Stimulated activated CD4-positive, alpha-beta T cell treated with anti-CD3 and anti-CD28 coated beads, Interleukin-2, amount 100 ng/mL, for 24 hours (primary cell): ENCODE measurements at places on chromosomes 4 and X.
A peak's percentile ranks its signal among the peaks of the same experiment; 100 is the strongest.

DNA sequence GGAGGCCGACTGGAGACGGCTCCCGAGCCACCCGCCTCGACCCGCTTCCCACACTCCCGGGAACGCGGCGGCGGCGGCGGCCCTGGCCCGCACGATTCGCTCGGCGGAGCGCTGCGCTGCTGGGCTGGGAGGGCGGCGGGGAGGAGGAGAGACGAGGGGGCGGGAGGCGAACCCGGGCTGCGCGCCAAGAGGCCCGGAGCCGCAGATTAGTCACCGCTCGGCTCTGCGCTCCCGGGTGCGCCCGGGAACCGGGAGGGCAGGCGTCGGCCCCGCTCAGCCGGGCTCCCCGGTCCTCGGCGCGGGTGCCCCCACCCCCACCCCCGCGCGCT is 11.2 kb upstream of the BCOR start:
- peak; percentile 69 for DNase-seq

GRCh38 chr4:44701037-44701436 is 22.8 kb downstream of the GUF1 start:
- no peak for DNase-seq

- DNase-seq = no peak
Measured at GRCh38 chr4:165403637-165404036, 24.8 kb downstream of the CPE start.

DNA sequence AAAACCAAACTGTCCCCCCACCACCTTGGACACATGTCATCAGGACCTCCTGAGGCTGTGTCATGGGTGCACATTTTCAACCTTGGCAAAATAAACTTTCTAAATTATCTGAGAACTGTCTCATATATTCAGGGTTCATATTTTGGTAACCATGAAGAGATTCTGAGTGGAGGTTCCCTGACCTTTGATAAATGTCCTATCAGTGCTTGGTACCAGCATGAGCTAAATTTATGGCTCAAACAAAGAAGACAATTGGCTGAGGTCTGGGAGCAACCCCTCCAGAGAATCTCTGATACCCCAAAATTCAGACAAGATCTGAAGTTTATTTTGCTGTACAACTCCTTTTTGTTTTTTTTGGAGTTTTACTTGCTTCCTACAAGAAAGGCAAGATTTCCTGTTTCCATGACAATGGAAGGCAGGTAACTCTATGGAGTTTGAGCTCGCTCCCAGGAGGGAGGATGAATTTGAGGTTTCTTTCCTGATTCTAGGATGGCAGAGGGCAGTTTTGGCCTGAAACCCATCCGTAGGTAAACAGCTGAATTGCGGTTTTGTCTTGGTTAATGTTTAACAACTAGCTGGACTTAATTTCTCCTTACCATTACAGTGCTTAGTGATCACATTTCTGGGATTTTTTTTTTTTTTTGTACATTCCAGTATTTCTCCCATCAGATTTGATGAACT is 14.5 kb downstream of the UGT2B15 start:
- no peak for DNase-seq

- no peak for DNase-seq
Measured at GRCh38 chrX:29952016-29952415, 263.3 kb upstream of the MAGEB2 start.

GRCh38 chr4:123924536-123924935 is 527.9 kb downstream of the SPRY1 start:
- no peak for DNase-seq

DNA sequence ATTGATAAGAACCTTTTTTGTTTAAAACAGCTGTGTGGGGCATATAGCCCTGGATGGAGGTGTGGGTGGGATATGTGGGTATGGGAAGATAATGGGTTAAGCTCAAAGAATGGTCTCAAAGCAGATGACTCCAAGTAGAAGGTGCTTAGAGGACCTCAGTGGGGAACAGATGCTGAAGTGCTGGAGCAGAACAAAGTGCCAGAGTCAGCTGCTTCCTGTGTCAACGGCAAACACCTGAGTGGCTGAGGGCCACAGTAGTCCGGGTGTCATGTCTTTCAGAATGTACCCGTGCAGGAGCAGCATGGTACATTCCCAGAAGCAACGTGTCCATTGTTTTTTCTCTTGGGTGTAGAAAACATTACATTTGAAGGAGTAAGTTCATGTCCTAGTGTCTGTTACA is 210.6 kb downstream of the CCNG2 start:
- DNase-seq = no peak

DNA sequence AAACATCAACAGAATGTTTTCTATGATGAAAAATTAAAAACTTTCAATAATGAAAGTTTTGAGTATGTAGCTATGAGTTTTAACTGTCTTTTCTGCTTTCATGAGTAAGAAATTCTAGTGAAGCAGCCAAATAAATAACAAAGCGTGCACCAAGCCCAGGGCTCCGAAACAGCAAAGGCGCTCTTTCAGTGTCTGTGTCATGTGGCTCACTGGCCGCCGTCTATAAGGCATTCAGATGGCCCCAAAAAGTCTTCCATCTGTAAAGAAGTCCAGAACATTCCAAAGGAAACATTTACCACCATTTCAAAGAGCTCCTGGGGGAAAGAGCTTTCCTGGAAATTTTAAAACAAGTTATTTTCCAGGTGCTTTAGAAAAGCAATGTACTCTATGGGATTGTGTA is 139.9 kb downstream of the AFAP1 start:
- DNase-seq = no peak

DNA sequence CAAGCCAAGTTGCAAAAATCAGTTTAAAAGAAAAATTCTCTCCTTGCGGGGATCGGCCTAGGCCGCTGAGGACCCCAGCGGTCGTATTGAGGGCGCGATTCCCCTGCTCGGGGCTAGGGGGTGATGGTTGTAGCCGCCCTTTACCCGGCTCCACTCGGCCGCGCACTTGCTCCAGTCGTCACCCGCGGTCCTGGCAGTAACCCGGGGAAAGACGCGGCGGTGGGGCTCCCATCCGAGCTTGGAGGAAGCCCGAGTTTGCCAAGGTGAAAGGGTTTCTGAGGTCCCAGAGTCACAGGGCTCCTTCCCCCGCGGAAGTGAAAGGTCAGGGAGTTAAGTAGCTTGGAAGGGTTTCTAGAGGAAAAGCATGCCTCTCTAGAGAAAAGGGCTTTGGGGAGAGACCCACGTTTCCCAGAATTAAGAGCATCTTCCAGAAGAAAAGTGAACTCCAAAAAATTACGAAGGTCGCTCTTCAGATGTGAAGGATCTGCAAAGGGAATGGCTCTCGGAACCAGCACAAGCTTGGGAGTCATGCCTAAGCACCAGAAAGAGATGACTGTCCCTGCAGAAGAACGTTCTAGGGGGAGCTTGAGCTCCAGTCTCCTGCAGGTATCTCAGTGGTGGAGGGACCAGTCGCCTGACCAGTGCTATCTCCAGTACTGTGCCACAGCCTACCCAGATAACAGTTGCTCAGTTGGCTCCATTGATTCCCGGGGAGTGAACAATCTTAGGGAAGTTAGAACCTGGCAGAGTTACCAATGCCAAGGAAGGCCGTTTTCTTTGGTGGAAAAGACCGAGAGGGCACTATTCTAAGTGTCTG is 875 bp downstream of the LAP3 start:
- DNase-seq = peak; percentile 44

DNA sequence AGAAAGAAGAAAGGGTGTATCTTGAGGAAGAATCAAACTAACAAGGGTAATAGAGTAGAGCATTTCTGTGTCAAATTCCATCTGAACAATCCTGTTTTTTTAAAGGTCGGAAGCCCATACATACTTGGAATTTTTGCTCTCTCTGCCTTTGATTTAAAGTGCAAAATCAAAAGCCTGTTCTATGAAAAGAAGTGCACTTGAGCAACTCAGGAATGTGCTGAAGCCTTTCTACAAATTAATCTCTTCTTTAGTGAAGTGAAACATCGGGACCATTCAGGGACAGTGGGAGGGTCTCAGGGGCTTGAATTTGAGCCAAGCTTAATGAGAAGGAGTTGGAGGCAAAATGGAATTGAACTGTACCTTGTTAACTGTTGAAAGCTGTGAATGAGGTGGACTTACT is 1008.5 kb upstream of the LCORL start:
- DNase-seq = no peak

DNA sequence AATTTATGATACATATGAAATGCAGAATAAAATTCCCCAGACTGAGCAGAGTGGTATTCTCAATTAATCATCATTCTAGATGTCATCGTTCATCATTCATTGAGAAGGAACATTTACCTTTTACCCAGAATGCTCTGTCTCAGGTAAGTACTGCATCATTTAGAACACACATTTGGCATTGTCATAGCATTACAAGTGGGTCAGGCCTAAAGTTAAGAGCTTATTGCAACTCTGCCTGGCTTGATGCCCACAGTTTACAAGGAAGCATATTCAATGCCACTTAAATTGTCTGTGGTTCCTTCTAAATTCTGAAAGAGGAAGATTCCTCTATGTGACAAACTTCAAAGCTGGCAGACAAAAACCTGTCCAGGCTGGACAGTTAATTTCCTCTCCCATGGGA is 87.3 kb downstream of the CAMK2D start:
- DNase-seq = no peak

GRCh38 chr4:22703912-22704311 is 11.2 kb downstream of the GBA3 start:
- no peak for DNase-seq

DNA sequence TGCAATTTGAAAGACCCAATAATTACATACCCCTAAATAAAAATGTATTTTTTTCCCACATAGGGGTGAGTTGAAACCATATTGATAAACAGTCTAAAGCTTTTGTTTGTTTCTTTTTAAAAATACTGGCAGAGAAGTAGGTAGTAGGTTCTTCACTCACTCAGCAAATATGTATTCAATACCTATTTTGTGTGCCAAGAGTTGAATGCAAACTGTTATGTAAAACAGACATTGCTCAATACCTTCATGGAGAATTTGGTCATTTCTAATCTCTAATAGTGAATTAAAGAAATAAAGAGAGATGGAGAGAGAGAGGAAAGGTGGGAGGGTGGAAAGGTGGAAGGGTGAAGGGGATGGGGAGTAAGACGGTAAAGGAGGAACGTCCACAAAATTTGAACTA is 589.9 kb upstream of the GNPDA2 start:
- DNase-seq = no peak

GRCh38 chrX:120468071-120468470 is 1.0 kb downstream of the LAMP2 start:
- DNase-seq = no peak

DNA sequence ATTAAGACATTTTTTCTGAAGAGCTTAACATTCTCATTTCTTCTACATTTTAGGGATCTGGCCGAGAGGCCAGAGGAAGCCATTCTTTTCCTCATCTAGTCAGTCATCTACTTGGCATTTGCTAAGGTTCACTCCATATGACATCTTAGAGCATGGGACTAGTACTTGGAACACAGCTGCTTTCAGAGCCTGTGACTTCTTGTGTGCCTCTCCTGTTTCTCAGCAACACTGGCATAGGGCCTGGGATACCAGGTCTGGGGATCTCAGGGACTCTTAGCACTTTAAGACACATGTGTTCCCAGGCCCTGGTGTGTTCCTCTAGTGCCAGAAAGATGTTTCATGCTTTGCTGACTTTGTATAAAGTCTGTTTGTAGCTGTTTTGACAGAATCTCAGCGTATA is 7.3 kb downstream of the PLP1 start:
- no peak for DNase-seq

GRCh38 chr4:104169437-104169836 is 325.3 kb downstream of the CXXC4 start:
- no peak for DNase-seq

- DNase-seq = no peak
Measured at GRCh38 chr4:127634181-127634580, 1.4 kb downstream of the INTU start.

- no peak for DNase-seq
Measured at GRCh38 chrX:36573720-36574119, 434.4 kb upstream of the FAM47C start.

DNA sequence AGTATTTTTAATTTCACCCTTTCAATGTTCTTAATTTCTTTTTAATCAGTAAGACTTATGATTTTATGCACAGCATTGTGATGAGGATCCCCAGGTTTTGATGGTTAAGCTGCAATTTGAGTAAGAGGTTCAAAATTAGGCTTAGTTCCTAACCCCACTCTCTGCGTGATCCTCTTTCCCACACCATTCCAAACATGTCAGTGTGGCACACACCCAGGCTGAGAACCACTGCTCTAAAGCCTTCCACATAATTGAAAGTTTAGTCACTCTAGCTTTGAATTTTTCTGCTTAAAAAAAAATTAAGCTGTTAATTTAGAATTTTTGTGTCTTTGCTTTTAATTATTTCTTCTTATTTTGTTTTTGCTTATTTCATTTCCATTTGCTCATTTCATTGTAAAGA is 68.8 kb upstream of the SLC7A11 start:
- DNase-seq = no peak

DNA sequence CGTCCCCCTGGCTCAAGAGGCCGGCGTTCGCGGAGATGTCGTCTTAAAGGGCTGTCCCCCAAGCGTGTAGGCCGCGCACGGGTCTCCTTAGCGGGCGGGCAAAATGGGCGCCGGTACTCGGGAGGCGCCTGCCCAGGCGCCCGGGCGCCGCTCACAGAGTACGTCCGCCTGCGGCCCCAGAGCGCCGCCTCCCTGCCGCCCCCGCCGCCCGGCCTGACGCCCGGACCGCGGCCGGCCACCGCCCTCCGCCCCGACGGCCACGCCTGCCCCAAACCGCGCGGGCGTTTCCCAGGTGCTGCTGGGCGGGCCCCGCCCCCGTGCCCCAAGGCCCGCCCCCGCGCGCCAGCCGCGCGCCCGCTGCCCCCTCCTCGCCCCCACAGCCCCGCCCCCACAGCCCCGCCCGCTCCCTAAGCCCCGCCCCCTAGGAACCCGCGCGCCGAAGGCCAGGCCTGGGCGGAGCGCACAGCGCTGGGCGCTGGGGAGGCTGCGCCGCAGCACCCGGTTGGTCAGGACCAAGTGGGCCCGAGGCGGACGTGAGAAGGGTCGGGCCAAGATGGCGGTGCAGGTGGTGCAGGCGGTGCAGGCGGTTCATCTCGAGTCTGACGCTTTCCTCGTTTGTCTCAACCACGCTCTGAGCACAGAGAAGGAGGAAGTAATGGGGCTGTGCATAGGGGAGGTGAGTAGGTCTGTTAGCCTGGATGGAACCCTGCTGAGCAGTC is at the start of the genes BRCC3, CMC4 and MTCP1:
Gene BRCC3 (plus strand): TSS at position 534 of the 719 bp plus-strand sequence. CDS start 20 bp downstream, at position 554.
Gene CMC4 (minus strand): TSS at position 162 of the 719 bp plus-strand sequence. CDS start 7,113 bp downstream, outside the sequence.
Gene MTCP1 (minus strand): TSS at position 162 of the 719 bp plus-strand sequence. CDS start 5,126 bp downstream, outside the sequence.
- peak; percentile 77 for DNase-seq

DNA sequence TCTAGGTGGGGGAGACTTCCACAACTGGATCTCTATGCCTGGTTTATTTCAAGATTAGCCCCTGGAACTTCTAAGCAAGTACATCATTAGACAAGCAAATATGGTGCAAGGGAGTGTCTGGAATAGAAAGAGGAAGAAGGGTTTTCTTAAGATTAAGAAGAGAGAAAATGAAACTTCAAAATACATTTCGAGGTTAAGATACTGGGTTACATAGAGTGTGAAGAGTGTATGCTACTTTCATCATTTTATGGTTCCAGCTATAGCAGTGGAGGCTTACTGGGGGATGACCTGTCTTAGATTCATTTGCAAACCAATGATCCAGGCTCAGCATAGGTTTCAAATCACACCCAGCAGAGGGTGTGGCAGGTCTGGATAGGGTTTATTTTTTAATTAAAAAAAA is 144.4 kb upstream of the GATB start:
- no peak for DNase-seq

DNA sequence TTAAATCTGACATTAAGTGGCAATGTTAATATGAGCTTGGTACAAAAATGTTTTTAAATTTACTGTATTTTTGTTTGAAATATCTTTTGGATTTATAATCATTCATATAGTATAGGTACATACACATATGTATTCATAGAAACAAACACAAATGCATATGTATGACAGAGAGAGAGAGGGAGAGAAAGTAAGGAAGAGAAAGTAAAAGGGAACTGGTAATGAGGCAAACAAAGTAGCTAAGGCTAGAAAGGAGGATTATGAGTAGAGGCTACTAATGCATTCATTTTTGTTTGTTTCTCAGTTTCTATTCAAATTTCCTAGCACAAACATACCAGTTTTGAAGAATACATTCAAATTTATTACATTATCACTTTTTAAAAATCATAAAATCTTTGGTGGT is 132.4 kb downstream of the GLRA3 start:
- DNase-seq = no peak
